A549 treated with RU486 at 1 μM for 4 hours (cell line): ENCODE measurements at places on chromosomes 16 and 17. TPM values are rescaled to one million over a fixed set of nuclear protein-coding genes. Genes with fewer than 3 reads are reported as not detected.

The TBC1D3H gene
- not detected in 5 replicates for total RNA-seq

The CDH8 gene
- 0.15 to 0.51 TPM (median 0.36 TPM) in 5 replicates for total RNA-seq

The BCAR1 gene
- total RNA-seq = 58.6 to 101 TPM (median 86.6 TPM) in 5 replicates

The NUBP2 gene
- total RNA-seq = 57.3 to 88.6 TPM (median 81.3 TPM) in 5 replicates

The KRT31 gene
- not detected in 5 replicates for total RNA-seq

The TMEM238L gene
- total RNA-seq = not detected in 5 replicates

The NPTX1 gene
- 46.8 to 115 TPM (median 85.9 TPM) in 5 replicates for total RNA-seq

The PSMD12 gene
- 78.4 to 118 TPM (median 100 TPM) in 5 replicates for total RNA-seq

The RHBDL1 gene
- 0.67 to 1.7 TPM (median 1.4 TPM) in 5 replicates for total RNA-seq

The CIITA gene
- total RNA-seq = 0.03 to 0.08 TPM in 2 of 5 replicates, not detected in the others

The HNF1B gene
- total RNA-seq = 21.4 to 27.6 TPM (median 27.4 TPM) in 5 replicates

The ARL5C gene
- not detected in 5 replicates for total RNA-seq

The CNGB1 gene
- 0.07 to 0.25 TPM (median 0.13 TPM) in 5 replicates for total RNA-seq

The FOXL1 gene
- total RNA-seq = 0.88 to 1.7 TPM (median 1.1 TPM) in 5 replicates

The MPO gene
- not detected in 5 replicates for total RNA-seq

The TOX3 gene
- total RNA-seq = 0.18 to 0.66 TPM (median 0.34 TPM) in 5 replicates

The KCNAB3 gene
- total RNA-seq = 1.5 to 3.4 TPM (median 2.9 TPM) in 5 replicates

The PHB1 gene
- total RNA-seq = 308 to 502 TPM (median 419 TPM) in 5 replicates

The UBFD1 gene
- total RNA-seq = 39.0 to 60.1 TPM (median 55.9 TPM) in 5 replicates

The CES1 gene
- 28.7 to 51.1 TPM (median 32.7 TPM) in 5 replicates for total RNA-seq

The ITGA2B gene
- 0.84 to 2.2 TPM (median 1.4 TPM) in 5 replicates for total RNA-seq

The ZNF652 gene
- total RNA-seq = 7.1 to 10.1 TPM (median 8.1 TPM) in 5 replicates
